ENCODE measurements at places on chromosomes 2 and 18.

- DNase-seq = no peak
These were observed 56.0 kb downstream of the HAUS1 start for GRCh38 chr18:46160050-46160798.

- DNase-seq = no peak
These were observed 226.1 kb downstream of the LRRTM1 start for GRCh38 chr2:80078290-80079036.

DNA sequence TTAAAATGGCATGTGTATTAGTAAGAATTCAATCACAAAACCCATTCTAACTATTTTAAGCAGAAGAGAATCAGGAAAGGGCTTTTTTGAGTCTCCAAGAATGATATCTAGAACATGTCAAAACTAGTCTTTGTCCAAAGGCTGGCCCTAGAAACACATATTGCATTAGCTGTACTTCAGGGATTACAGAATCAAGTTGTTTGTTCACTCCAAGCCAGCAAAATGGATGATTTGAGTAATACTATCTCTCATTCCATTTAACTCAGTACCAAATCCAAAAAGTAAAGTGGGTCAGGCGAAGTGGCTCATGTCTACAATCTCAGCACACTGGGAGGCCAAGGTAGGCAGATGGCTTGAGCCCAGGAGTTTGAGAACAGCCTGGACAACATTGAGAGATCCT, 41.3 kb downstream of the ATF2 start:
- peak; percentile 8 for DNase-seq

DNA sequence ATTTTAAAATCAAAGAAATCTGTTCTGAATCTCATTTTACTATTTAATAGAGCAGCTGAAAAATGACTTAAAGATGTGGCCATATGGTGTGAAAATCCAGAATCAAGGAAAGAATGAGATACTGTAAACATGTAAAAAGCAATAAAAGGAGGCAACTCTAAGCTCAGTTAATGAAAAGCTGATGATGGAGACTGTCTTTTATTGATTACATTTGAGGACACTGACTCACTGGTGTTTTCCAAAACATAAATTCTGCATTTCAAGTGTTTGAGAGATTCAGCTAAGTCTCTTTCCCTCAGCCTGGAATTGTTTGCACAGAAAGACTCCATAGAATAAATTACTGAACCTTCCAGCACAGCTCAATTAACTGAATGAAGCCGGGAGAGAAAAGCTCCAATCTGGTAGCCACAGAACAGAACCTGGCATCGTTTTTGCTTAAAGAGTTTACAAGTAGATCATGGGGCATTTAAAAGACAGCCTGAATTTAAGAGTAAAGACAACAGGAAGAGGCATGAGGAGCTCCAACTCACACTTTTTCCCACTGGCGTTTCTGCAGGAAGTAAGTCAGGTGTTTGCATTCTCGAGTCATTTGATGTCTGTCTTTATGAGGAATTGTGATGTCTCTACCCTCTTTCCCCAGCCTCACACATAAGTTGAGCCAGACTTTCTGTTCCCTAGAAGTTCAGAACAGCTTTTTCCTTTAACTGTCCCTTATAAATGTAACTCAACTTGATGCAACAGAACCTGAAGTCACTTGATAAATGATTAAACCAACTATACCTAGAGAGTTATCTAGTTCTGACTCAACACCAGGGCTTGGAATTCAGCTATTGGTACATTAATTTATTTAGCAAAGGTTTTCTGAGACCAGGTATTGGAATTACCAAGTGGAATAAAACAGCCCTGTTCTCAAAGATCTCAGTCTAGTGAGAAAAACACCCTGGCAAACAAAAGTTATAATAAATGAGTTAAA, 53.3 kb downstream of the FTCDNL1 start:
- no peak for DNase-seq

DNA sequence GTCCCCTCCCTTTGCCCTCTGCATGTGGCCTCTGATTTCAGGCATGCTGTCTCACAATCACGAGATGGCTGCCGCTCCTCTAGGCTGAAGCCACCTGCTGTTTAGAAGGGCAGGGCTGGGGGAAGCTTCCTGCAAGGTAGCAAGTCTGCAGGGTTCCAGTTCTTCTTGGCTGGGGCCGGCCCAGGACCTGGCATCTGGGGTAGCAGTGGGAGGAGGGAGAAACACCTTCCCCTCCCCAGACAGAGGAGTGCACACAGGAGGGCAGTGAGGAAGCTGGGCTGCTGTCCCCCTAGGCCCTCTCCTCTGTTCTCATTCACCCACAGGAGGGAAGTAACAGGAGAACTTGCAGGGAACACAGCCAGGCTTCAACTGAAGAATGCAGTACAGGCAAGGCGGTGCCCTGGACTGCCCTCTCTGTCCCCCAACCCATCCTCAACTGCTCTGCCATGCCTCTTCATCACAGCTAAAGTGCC, 345.9 kb upstream of the HS6ST1 start:
- DNase-seq = no peak

DNA sequence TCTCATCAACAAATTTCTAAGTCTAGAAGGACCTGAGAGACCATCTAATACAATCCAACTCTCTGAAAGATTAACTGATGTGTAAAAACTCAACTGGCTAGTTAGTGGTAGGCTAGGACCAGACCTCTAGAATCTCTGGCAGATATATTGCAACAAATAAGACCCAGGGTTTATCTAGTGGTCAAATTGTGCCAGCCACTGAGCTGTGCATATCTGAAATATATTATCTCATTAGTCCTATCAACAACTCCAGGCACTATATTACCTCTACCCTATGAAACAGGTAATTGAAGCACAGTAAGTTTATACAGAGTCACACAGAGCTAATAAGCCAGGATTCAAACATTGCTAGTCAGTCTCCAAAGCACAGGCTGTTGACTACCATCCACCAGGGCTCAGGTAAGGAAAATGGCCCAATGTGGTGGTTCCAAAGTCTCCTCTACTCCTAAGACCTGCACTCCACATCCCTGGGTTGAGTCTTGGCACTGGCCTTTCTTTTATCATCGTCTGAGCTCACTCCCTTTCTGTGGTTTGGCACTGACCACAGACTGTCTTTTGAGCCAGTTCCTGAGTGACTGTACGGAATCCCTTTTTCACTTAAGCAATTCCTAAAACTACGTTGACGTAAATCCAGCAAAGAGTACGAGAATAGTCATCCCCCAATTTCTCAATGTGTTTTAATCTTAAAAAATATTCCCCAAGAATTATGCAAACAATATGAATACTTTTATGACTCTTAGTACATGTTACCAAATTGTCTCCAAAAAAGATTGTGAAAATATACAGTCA, 11.9 kb upstream of the PID1 start:
- peak; percentile 100 for DNase-seq

DNA sequence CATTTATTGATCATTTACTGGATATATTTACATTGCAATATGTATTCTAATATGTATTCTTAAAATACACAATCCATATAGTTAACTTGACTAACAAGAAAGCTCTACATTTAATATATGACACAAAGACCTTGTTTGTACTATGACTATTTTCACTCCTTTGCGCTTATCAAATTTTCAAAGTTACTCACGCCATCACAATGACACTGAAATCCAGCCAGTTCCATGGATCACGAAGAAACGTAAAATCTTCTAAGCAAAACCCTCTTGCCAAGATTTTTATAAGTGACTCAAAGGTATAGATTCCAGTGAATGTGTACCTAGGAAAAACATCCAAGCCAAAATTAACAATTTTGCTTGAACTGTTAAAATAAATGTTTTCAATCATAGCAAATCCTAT, 39.6 kb downstream of the SCN3A start:
- no peak for DNase-seq

- no peak for DNase-seq
These were observed 286.8 kb downstream of the CLIP4 start for GRCh38 chr2:29401994-29402393.

DNA sequence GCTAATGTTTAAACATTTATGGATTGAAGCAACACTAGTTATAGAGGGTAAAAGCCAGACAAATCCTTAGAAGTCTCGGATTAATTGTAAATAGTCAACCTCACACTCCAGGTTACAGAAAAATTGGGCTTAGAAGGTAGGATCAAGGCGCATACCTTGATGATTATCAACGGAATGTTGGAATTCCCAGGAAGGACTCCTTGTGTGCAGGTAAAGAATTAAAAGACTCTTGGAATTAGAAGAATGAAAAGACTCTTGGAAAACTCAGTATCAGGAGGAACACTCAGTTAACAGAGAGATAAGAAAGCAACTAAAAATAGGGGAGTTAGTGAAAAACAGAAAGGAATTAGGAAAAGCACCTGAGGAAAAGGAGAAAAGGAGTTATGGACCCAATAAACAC, 29.3 kb upstream of the EPHA4 start:
- DNase-seq = no peak

- no peak for DNase-seq
These were observed 23.1 kb downstream of the FAM178B start for GRCh38 chr2:96963316-96963715.

DNA sequence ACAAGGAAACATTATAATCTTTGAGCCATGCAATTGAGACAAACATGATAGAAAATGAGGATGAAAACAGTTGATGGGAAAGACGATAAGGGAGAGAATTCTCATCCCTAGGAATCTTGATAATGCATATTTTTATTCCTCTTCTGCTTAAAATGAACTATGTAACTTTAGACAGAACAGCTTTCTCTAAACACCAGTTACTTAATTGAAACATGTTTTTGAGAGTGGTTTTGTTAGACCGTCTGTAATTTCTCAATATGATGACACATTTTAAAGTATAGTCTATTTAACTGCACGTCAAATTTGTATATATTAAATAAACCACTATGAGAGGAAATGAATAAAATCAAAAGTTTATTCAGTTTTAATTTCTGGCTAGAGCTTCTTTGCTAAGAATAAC, 1453.9 kb upstream of the NXPH2 start:
- no peak for DNase-seq

DNA sequence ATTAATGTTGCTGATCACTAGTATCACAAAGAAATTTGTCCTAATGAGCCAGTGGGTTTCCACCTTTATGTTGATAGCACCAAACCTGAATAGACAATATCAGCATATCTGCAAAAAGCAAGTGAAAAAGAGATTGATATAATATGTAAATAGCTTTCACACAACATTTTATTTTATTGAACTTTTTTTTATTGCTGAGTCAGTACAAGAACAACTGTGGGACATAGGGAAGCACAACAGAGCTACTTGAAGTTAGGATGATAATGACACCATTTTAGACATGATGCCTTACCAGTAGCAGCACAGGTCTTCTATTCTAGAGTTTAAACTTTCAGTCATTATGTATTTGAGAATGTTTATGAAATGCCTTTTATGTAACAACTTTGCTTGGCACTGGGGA, 554.1 kb upstream of the SETBP1 start:
- no peak for DNase-seq

DNA sequence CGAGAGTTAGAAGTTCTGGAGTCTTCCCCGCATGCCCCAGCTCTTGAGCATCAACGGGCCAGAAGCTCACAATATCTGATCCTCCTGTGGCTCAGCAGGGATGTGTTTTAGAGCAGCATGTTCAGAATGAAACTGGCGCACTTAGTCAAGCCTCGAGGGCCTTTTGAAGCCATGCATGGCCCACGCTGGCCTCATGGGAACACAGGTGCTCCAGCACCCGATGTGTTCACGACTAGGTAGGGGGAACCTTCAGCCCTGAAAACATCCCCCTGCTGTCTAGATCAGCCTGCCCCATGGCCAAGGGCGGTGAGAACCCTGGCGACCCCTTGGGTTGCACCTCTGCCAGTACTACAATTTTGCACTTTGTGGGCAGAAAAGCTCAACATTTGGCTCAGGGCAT, 32.8 kb downstream of the MSH6 start:
- no peak for DNase-seq

GRCh38 chr18:65751155-65752085, 608 bp downstream of the CDH7 start:
- no peak for DNase-seq

DNA sequence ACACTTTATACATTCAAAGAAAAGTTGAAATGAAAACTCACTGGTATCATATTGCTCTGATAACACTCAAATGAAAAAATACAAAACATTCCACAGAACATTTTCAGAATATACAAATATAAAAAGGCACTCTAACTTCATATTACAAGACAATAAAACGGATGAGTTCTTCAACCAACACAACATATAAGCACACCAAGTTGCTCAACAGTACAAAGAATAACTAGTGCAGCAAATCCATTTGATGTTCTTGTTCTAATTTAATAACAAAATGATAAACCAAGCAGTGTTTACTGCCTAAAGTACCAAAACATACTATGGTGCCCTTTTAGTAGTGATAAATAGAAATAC, 60.8 kb upstream of the PGAP1 start:
- peak; percentile 59 for DNase-seq

- peak; percentile 26 for DNase-seq
These were observed 121.1 kb downstream of the ACOXL start for GRCh38 chr2:110853516-110853915.

DNA sequence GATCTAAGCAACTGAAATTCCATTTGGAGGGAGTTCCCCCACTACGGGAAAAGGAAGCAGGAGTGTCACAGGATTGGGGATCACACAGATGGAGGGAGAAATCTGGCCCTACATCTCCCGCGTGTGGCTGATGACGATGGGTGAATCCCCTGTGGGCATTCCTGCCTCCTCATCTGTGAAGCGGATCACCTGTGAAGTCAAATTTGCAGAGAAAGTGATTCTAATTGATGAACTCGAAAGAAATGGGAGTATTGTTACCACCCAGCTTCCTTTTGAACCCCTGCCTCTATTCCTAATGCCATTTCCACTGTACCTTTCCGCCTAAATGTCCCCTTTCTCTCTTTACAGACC, 92.0 kb downstream of the CMPK2 start:
- no peak for DNase-seq

GRCh38 chr2:26284132-26284531, 39.4 kb downstream of the HADHB start:
- DNase-seq = no peak

DNA sequence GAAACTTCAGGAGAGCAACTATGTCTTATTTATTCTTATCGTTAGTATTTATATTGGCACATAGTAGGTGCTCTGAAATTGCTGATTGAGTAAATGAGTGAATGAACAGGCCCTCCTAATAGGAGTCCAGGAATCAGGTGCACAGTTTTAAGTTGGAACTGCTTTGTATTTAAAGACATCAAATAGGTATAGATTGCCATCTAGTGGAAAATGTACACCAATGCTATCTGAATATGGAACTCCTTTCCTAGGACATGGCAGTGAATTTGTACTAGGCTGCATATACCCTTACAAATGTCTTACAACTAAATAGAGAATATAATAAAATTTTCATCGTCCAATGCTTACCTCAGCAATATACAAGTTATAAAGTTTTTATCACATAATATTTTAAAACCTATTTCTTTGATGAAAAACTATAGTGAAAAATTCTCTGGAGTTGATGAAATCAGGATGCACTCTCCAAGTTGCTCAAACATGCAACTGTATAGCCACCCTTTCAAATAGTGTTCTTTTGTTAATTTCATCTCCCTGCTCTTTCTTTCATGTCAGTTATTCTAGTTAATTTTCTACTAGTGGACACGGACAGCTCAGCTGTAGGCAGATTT, 318.9 kb upstream of the SYT4 start:
- peak; percentile 45 for DNase-seq

DNA sequence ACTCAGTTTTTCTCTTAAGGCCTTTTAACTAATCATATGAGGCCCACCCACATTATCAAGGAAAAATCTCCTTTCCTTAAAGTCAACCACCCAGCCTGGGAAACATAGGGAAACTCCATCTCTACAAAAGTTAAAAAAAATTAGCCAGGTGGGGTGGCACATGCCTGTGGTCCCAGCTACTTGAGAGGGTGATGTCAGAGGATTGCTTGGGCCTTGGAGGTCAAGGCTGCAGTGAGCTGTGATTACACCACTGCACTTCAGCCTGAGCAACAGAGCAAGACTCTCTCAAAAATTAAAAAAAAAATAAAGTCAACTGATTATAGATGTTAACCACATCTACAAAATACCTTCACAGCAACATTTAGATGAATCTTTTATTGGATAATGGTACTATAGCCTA, 5.8 kb downstream of the DPYSL5 start:
- DNase-seq = no peak
